ENCODE measurements at places on chromosomes 7 and 10.

DNA sequence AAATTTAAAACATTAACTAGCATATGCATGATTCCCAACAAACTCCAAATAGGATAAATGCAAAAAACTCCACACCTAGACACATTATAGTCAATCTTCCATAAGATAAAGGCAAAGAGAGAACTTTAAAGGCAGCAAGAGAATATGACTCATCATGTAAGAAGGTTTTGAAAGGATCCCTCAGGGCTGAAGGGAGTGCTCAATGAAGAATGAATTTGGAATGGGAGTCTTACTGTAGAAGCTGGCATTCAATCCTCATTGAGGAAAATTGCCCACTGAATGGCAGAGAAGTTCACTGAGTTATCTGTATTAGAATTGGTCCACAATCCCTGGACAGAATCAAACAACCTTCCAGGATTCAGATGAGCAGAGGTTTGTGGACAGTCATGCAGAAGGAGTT is 26.1 kb upstream of the ZNF365 start:
- DNase-seq: no peak

- DNase-seq: no peak
These were observed 470.5 kb upstream of the LRRTM3 start for GRCh38 chr10:66455304-66455703.

GRCh38 chr10:125774581-125775191 is 935 bp downstream of the MMP21 start:
- no peak for DNase-seq

GRCh38 chr7:71343039-71343438 is 211.1 kb downstream of the GALNT17 start:
- no peak for DNase-seq

DNA sequence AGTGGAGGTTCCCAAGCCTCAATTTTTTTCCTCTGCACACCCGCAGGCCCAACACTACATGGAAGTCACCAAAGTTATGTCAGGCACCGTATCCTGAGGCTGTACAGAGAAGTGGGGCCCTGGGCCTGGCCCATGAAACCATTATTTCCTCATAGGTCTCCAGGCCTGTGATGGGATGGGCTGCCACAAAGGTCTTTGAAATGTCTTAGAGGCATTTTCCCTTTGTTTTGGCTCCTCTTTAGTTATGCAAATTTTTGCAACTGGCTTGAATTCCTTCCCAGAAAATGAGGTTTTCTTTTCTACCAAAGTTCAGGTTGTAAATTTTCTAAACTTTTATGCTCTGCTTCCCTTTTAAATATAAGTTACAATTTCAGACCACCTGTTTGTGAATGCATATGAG is 365.2 kb downstream of the HGF start:
- DNase-seq: no peak

All from activated CD4-positive, alpha-beta T cell treated with anti-CD3 and anti-CD28 coated beads for 4 hours (primary cell).